ENCODE measurements at places on chromosomes 2 and 18.

GRCh38 chr2:36060133-36060532, 295.4 kb upstream of the CRIM1 start:
- DNase-seq, result no peak

- no peak for DNase-seq
These were observed 921.9 kb downstream of the CCDC85A start for GRCh38 chr2:57105694-57106093.

- DNase-seq, result no peak
These were observed 61.7 kb upstream of the DAPL1 start for GRCh38 chr2:158733430-158733755.

DNA sequence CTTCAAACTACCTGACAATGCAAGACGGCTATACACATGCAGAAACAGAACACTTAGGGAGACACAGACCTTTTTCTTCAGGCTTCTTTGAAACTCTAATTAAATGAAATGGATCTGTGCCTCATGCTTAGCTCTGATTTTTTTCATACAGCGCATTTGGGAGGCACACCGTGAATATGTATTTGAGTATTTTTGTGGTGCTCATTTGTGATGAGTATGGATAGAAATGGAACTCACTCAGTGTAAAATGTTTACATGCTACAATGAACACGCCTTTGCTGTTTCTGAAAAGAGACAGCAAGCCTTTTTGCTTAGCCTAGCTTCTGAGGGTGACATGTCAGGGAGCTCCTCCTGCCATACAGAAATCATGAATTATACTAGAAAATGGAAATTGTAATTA, 113.3 kb downstream of the FSHR start:
- no peak for DNase-seq

- no peak for DNase-seq
These were observed 61.8 kb downstream of the FMNL2 start for GRCh38 chr2:152396763-152397162.

GRCh38 chr2:239029958-239030357, 182.1 kb downstream of the TWIST2 start:
- DNase-seq, result no peak
